ENCODE measurements at places on chromosomes 7 and 10.
A peak's percentile ranks its signal among the peaks of the same experiment; 100 is the strongest.

- no peak for DNase-seq
These were observed 172.2 kb downstream of the HERPUD2 start for GRCh38 chr7:35522697-35523096.

DNA sequence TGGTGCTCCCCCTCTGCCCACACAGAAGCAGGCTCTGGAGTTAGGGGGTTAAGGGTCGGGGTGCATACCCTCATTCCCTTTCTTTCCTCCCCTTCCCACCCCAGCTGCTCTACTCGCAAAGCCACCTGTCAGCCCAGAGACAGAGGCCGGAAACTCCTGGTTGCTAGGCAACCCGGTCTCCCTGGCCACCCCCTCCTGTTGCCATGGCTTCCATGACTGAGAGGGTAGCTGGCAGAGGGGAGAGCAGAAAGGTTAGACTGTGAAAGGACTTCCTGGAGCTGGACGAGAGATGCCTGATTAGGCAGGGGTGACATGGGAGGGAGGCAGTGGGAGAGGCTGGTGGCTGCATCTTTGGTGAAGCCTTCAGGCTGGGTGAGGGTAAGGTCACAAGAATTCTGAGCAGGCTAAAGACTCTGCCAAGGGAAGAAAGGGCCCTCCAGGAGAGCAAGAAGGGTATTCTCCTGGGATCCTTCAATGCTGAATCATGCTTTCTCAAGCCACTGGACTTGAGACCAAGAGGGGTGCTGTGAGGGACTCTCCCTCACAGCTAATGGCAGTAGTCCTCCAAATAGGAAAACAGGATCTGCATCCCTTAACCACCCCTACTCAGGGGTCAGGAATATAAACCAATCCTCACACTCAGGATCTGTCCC is 5.4 kb downstream of the PSD start:
- no peak for DNase-seq

- no peak for DNase-seq
These were observed 1.4 kb downstream of the CFAP46 start for GRCh38 chr10:132940791-132941465.

DNA sequence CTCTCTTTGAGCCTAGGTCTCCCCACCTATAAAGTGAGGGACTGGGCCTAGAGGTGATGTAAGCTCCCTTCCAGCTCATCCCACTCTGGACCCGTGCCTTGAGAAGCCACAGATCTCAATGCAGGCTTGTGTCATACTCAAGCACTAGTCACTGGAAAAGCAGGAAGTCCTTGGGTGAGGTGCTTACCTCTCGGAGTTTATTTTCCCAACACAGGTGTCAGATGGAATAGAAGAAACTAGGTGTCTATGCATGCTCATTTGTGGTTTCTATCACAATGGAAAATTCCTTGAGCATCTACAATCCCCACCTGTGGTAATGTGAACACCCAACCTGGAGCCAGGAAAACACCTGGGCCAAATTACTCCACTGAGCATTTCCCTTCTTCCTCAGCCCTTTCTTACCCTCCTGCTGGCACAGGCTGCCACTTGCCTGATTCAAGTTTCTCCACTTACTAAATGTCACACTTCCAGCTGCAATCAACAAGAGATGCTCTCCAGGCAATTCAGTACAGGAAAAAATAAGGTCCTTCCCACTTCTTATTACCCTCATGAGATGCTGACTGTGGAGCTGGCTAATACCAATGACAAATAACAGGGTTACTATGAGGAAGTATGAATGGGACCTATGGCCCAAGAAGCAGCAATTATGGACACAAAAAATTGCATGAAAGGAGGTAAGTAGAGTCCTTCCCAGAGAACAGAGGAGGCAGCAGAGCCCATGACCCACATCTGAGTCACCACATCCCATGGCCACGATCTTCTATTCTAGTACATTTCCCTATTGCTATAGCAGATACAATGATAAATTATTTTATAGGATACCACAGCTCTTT is 13.1 kb downstream of the LSM5 start:
- peak; percentile 39 for DNase-seq

DNA sequence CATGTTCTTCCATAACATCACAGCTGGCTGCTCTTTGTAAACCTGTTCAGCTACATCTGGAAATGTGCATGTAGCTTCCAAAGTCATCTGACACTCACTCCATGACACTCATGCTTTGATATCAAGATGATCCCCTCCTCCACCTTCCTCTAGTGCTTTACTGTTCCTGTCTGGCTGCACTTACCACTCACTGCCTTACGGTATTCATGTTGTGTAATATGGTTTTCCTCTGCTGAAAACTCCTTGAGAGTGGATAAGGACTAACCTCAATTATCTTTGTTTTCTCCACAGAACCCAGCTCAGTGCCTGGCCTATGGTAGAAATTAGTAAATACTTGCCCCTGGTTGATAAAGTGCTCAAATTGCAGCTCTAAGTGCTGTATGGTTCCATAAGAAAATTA is 483.9 kb downstream of the HTR7 start:
- DNase-seq, result no peak

DNA sequence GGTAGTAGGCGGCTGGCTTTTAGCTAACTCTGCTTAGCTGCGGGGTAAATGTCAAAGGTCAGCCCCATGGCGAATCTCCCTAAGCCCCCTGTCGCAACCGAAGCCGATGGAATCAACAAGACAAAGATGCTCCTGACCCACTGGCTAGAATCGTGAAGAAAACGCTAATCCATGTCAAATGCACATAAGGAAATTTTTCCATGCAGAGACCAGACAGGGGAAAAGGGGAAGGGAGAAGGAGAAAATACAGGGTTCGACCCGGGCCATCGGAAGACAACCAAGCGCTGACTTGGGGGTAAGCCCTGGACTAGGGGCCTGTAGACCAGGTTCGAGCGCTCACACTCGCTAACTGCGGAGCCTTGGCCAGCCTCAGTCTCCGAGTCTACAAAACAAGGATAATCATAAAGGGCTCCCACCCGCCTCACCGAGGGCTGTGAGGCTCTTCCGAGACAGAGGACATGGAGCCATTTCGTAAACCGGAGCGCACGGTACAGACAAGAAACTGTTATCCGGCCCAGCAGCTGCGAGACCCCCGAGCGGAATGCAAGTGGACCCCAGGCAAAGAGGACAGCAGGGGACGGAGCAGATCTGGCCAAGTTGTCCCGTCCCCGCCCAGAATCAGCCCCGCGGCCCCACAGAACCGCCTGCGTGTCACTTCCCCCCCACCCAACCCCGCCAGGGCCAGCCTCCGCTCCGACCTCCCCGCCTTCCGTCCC is 507 bp downstream of the SAR1A start:
- no peak for DNase-seq

DNA sequence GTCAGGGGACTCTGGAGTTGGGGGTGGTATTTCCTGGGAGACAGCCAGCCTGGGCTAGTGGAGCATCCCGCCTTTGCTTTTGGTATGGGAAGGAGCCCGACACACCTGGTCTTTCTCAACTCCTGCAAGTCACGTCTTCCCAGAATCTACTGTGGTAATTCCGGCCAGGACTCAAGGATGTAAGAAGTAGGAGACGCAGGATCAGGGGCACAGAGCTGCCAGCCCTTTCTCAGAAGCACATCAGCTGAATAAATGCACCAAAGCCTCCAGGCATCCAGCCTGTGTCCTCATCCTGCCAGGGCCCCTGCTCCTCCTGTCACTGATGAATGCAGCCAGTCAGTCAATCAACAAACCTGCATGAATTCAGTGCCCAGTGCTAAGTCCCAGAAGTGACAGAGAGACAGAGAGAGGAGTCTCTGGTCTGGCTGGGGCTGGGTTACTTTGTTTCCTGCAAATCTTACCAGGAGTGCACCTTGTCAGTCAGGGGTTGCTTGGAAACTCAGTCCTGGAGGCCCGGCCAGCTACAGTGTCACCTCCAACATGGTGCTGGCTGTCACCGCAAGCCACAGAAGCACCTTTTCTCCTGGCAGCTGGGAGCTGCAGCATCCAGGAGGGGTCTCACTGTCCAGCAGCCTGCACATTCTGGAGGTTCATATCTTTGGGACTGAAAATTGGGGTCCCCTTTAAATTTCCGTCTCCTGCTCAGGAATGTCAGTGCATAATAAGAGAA is 101.8 kb downstream of the PTPRE start:
- DNase-seq, result no peak
